ENCODE measurements at places on chromosomes 3 and 15.

DNA sequence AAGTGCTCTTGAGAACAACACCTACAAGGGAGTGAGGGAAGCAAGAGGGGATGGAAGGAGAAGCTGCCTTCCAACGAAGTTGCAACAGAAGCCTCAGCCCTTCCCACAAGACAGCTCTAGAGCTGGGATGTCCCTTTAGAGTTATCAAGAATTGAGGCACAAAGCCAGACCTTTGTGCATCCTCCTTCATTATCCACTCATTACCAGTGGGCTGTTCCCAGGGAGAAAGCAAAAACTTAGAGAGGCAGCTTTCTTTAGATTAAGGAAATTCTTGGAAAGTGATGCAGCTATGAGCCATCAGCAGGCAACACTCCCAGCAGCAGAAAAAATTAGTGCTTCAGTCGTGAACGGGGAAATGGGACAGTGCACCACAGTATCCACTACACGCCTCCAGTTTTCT lies 10.6 kb upstream of the CD96 start:
- no peak for DNase-seq

- DNase-seq, result no peak
Observed at GRCh38 chr3:175818811-175819464, 959.8 kb downstream of the NAALADL2 start.

DNA sequence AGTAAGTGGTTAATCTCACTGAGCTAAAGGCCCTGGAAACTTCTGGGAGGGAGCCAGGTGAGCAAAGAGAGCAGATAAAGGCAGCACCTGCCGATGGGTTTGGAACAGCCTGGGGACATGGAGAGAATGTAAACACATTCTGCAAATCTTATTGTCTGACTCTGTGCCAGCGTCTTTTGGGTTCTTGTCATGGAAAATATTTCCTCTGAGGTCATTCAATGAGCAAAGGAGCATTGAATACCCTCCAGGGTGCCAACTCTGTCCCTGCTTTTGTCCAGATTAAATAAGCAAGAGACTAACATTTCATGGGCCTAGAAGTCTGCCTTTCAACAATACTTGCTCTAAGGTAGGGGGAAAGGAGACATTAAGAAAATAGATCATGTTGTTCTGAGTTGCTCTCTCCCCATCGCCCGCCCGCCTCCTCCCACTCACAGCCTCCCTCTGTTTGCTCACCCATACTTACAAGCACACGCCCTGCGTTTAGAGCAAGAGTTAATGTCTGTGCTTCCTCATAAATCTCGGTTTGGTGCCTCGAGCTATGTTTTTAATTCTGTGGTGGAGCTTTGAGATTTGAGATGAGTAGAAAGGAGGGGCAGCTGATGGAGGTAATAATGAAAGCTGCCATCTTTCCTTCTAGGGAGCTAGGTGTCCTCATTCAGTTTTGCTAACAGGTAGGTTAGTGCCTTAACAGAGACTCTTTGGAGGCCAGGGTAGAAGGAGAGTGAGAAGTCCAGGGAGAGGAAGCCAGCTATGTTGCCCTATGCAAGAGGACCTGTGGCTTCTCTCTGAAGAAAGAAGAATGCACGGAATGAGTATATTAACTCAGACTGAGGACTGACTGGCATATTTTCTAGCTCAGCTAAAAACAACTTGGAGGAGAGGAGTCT lies 132.9 kb downstream of the TPRG1 start:
- no peak for DNase-seq

GRCh38 chr15:70488002-70488605 lies 275.3 kb downstream of the UACA start:
- DNase-seq, result peak; percentile 69

DNA sequence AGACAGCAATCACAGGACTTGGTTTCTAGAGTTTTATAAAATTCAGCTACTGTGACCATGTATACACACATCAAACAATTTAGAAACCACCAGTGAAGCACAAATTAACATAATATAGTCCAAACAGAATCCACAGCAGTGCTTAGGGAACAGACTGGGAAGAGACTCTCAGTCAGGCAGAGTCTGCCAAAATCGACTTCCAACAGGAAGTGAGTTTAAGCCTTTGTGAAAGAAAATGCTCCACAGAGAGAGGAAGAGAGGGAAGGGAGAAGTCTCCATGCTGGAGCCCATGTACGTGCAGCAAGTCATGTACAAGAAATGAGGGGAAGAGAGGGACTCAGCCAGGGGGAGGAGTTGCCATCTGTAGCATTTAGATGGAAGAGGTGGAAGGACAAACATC lies 172.6 kb downstream of the IL5RA start:
- DNase-seq, result no peak

DNA sequence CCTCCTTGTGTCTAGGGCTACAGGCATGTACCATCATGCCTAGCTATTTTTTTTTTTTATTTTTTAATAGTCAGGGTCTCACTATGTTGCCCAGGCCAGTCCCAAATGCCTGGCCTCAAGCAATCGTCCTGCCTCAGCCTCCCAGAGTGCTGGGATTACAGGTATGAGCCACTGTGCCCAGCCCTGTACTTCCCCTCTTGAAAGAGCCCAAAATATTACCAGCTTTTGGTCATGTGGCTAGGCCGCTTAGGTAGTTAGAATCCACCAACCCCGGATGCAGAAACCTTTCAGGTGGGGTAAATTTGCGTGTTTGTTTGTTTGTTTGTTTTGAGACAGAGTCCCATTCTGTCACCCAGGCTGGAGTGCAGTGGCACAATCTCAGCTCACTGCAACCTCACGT lies 132.8 kb upstream of the C2CD4B start:
- DNase-seq, result no peak

DNA sequence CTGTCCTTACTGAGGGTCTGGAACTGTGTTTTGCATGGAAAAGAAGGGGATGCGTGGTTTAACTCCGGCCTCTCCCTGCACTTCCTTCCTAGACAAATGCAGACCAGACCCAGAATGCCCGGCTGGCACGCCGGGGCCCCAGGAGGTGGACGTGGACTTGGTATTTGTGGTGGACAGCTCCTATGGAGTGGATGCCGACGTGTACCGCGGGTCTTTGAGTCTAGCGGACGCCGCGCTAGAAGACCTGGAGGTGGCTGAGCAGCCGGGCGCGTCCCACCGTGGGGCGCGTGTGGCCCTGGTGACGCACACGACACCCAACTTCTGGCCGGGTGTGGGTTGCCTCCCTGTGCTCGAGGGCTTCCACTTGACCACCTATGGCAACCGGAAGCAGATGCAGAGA lies 81.8 kb upstream of the COL6A5 start:
- no peak for DNase-seq

DNA sequence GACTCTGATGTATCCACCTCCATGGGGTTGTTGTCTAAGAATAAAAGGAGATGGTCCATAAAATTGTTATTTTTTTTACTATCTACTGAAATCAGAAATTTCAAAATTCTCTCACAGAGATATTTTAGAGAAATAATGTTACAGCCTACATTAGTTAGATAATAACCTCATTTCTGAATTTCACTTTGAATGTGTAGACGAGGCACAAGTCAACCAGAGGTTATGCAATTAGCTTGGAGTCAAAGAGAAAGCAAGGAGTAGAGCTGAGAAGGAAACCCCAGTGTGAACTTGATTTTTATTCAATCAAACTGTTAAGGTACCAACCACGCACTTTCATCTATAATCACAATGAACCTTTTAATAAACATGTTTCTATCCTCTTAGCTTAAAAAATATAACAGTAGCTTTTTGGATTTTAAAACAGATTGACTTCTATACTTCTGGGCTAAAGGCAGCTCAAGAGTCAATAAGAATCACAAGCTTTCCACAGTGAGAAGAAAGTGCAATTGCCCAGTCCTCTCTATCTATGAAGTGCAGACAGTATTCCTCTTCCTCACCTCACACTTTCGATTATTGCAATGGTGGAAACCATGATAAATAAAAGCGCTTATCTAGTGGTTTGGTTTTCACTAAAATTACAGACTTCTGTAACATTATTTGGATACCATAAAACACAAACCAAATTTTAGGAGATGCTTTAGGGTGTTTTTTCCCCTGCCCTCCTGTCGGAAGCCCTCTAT lies 403.2 kb downstream of the ZBTB20 start:
- no peak for DNase-seq

DNA sequence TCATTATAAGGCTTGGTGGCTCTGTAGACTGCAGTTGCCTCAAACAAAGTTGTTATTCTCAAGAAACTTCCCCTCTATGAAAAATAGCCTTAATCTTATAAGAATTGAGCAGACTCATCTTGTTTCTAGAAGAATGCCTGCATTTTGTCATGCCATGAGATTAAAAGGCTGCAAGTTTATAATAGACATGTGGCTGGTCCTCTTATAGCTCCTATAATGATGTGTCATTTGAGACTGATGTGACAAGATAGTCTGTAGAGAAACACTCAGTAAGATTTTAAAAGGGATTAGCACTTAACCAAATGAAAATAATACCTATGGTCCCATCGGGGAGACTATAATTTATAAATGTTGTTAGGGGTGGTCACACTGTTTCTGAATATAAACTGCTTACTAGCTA lies 312.5 kb downstream of the OXSM start:
- no peak for DNase-seq

- no peak for DNase-seq
Observed at GRCh38 chr3:180802837-180803236, 109.6 kb upstream of the FXR1 start.

DNA sequence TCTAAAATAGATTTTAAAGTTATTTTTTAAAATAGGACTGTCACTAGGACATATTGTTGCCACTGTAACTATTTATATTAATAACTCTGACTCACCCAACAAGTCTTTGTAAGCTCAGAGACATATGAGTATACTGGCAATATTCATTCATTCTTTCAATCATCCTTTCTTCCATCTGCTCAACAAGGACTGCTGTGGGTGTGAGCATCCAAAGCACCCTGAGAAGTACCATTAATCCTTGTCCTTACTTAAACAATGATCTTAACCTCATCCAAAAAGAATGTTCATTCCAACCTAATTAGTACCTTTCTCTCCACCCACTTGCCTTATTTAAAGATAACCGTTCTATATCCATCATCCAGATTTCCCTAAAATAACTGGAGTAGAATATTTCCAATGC lies 94.2 kb upstream of the PPP2R3A start:
- no peak for DNase-seq

GRCh38 chr3:41176596-41176995 lies 22.7 kb upstream of the CTNNB1 start:
- DNase-seq, result no peak

DNA sequence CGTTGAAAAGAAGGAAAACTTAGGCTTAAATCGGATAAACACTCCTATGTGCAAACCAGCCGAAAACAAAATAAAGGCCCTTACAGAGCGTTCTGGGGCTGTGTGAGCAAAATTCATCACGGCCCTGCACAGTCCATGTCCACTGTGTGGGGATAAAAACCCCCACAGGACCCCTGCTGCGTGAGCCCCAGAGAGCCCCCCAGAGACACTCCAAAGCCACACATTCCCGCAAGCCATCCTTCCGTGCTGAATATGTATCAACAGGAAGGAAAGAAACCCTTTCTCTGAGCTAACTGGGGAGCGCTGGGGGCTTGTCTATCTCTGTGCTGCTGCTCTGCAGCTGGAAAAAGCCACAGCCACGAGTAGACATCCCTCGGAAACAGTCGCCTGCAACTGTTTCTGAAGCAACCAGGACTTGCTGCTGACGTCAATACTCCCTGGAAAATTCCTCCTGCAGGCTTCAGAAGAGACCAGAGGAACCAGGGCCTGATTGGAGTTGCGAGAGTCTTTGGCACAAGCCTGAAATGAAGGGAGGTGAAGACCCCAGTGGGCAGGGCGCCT lies 72.7 kb downstream of the NUP210 start:
- DNase-seq, result no peak

GRCh38 chr3:186181901-186182300 lies 73.0 kb upstream of the ETV5 start:
- DNase-seq, result no peak

DNA sequence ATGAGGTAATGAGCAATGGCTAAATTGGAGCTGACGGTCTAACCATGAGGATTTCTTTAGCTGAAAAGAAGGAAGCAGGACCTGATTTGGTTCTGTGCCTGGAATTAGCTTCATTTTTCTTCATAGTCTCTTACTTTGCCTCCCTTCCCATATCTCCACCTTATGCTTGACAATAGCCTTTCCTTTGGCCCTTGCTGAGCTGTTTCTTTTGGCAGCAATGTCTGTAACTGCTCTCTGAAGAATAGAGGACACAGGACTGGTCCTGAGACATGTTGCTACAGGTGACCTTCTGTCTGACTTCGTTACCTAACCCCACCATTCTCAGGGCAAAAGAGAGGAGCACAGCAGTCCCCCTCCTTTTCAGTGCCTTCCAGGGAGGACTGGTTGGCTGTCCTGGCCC lies 122.4 kb downstream of the SSR3 start:
- DNase-seq, result no peak

DNA sequence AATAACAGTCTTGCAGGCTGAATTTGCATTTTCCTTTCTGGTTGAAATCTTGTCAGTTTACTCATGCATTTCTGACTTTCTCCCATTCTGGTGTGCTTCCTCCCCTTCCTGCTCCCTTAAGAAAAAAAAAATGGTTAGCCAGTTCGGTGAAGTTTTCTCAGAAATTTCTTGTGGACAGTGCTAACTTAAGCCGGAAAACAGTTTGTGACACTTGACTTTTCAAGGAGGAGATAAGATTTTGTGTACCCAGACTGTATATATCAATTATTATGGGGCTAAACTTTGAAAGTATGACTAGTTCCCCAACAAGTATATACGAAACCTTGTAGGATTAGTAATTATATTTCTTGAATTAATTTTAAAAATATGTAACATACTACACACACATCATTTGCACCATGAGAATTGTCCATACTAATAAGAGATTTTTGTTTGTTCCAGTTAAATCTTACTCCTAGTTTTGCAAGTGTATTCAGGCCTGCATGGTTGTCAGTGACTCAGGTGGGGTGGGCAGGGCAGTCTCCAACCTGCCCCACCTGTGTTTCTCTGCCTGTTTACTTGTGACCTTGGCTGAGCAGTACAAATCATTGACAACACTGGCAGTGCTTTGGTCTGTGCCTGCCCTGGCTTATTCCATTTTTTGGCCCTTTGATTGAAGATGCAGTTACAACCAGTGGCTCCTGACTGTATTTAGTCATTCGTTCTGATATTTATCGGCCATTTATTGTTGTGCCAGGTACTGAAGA lies 19.1 kb downstream of the UBE2E1 start:
- no peak for DNase-seq

- DNase-seq, result no peak
Observed at GRCh38 chr15:54208786-54209185, 230.5 kb downstream of the UNC13C start.

DNA sequence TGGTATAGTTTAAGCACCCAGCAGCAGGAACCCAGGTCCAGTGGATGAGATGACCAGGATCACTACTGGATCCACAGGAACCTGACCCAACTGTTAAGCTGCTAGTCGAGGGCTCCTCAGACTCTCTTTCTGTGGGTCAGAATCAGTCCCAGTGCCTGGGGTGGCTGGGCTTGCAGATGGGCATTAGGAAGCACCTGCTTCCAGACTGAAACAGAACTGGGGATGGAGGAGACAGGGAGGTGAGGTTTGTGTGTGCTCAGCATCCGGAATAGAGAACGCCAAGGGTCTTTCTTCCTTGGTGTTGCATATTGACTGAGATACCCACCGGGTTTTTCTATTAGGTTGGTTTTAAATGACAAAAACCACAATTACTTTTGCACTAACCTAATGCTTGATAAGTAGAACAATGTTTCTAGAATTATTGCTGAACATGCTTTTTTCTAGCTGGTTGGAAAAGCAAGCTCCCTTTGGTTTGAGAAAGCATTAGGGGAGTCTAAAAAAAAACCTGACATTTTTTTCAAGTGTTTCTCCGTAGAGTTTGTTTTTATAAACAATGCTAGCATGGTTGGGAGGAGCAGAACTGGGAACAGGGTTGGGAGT lies 779 bp downstream of the ST3GAL6 start:
- no peak for DNase-seq

- no peak for DNase-seq
Observed at GRCh38 chr3:72494626-72495025, 353.6 kb downstream of the SHQ1 start.

Data from activated gamma-delta T cell treated with Interleukin-2 at 50 U/mL for 16 hours (primary cell).